ENCODE measurements at places on chromosomes 13 and 19.

- DNase-seq = no peak
Measured at GRCh38 chr19:48896191-48896720, 2.3 kb downstream of the TULP2 start.

- DNase-seq = no peak
Measured at GRCh38 chr13:44317752-44318151, 55.9 kb upstream of the SERP2 start.

GRCh38 chr19:15584541-15585115 lies 30.4 kb upstream of the CYP4F8 start:
- no peak for DNase-seq

- DNase-seq = no peak
Measured at GRCh38 chr19:1388637-1389026, 4.9 kb downstream of the NDUFS7 start.

DNA sequence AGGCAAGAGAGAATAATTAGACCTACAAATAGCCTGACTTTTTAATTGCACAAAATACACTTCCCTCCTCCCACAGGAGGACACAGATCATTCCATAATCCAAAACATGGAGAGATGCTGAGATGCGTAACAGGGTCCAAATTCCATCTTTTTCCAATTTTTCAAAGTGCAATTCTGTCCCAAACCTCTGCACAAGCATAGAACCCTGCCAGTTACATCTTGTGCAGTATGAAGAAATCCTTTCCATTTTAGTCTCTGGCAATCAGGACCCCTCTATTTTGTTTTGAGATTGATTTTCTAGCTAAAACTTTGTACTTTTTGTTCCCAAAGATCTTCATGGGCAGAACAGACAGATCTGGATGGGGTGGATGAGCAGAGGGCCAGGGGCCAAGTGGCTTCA lies 209.2 kb downstream of the B3GLCT start:
- DNase-seq = no peak

All from NCI-H1436 treated with DMSO at 0.1 percent for 48 hours (cell line).